ENCODE measurements at places on chromosomes 5 and 9.

DNA sequence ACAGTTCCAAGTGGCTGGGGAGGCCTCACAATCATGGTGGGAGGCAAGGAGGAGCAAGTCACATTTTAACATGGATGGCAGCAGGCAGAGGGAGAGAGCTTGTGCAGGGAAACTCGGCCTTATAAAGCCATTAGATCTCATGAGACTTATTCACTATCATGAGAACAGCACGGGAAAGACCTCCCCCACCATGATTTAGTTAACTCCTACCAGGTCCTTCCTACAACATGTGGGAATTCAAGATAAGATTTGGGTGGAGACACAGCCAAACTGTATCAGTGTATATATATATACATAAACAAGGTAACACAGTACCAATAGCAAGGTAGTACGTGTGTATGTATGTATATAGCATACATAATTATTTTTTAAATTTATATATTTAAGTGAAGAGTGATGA, 50.9 kb downstream of the NFX1 start:
- no peak for DNase-seq

GRCh38 chr5:64811050-64811640, 42.4 kb downstream of the CWC27 start:
- DNase-seq: no peak

DNA sequence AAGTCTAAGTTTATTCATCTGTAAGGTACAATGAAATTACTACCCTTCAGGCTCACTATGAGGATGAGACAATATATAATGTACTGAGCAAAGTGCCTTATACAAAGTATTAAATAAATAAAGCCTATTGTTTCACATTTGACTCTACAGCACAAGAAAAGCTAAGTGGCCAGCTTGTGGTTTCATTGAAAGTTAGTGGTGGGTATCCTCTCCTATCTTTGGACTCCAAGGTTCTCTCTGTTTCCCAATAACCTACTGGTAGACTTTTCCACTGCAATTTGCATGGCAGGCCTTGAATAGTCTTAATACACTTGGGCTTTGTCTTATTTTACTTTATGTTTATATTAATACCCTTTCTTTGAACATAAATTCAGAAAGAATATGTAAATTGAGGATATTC, 262.7 kb downstream of the DEPDC1B start:
- DNase-seq: no peak

GRCh38 chr9:37327553-37327952, 94.9 kb upstream of the GRHPR start:
- DNase-seq: no peak
